ENCODE measurements at places on chromosomes 7 and 10. TPM values are rescaled to one million over a fixed set of nuclear protein-coding genes. Genes with fewer than 3 reads are reported as not detected.

The OPN1SW gene
- total RNA-seq: not detected

The NKX6-2 gene
- total RNA-seq: 0.49 TPM

The COL28A1 gene
- 5.4 TPM for total RNA-seq

The SLC18A3 gene
- total RNA-seq: 0.49 TPM

The PARP12 gene
- 42.2 TPM for total RNA-seq

The RAB19 gene
- total RNA-seq: not detected

The MRPS17 gene
- total RNA-seq: 5.6 TPM

- H3K36me3 ChIP-seq: no peaks in the 10 kb centered on the region
- no peaks in the 10 kb centered on the region for H3K27me3 ChIP-seq
- H3K4me3 ChIP-seq: no peak overlapping the region
Observed at GRCh38 chr10:93596539-93596938, 4.5 kb downstream of the RBP4 start.

- H3K4me3 ChIP-seq: no peak overlapping the region
- no peak for DNase-seq
- H3K27me3 ChIP-seq: no peaks in the 10 kb centered on the region
- no peaks in the 10 kb centered on the region for H3K36me3 ChIP-seq
Observed at GRCh38 chr7:28858206-28858605, 99.9 kb downstream of the TRIL start.

DNA sequence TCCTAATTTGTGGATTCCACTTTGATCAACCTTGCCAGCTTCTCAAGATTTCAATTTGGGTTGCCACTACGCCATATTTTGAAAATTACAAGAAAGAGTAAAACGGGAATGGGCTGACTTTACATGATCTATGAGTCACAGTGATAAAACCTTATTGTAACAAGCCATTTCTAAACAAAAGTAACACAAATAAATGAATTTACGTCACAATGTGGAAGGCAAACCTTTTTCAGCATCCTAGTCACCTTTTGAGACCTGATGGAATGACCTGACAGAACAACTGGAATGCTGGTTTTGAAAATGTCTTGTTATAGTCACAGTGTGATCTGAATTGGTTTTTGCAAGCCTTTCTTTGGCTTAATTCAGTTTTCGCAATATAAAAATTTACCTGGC is 85.9 kb downstream of the CDK6 start:
- no peak for DNase-seq
- no peaks in the 10 kb centered on the region for H3K27me3 ChIP-seq
- H3K27ac ChIP-seq: no peak overlapping the region
- no peaks in the 10 kb centered on the region for H3K36me3 ChIP-seq
- peaks cover 6% of the 10 kb centered on the region for H3K4me1 ChIP-seq

GRCh38 chr7:134764365-134764764 is 15.1 kb upstream of the CALD1 start:
- DNase-seq: no peak
- H3K36me3 ChIP-seq: no peaks in the 10 kb centered on the region
- H3K27me3 ChIP-seq: no peaks in the 10 kb centered on the region
- H3K27ac ChIP-seq: no peak overlapping the region
- no peak overlapping the region for H3K4me3 ChIP-seq

- H3K4me1 ChIP-seq: no peaks in the 10 kb centered on the region
- no peak overlapping the region for H3K27ac ChIP-seq
- DNase-seq: no peak
- H3K27me3 ChIP-seq: no peaks in the 10 kb centered on the region
Observed at GRCh38 chr7:16078076-16078952, 343.0 kb downstream of the CRPPA start.

- no peak for DNase-seq
- H3K27ac ChIP-seq: no peak overlapping the region
- H3K36me3 ChIP-seq: no peaks in the 10 kb centered on the region
- H3K4me1 ChIP-seq: no peaks in the 10 kb centered on the region
Observed at GRCh38 chr7:142439739-142440138, 181.9 kb upstream of the PRSS58 start.

All from vagina (tissue), 2 donors.